ENCODE measurements at places on chromosomes 2 and 18. TPM values are rescaled to one million over a fixed set of nuclear protein-coding genes. Genes with fewer than 3 reads are reported as not detected.

GRCh38 chr2:55045780-55046179 is 4.5 kb downstream of the RTN4 start:
- no peak for DNase-seq

Gene CABLES1
- 30.3 TPM for total RNA-seq

Gene POTEC
- not detected for total RNA-seq

GRCh38 chr2:118643294-118643693 is 204.2 kb downstream of the EN1 start:
- no peak for DNase-seq

- DNase-seq, result no peak
Measured at GRCh38 chr2:224263571-224264043, 138.3 kb downstream of the FAM124B start.

GRCh38 chr2:224398289-224398688 is 3.6 kb downstream of the FAM124B start:
- DNase-seq, result no peak

Gene IL1RL2
- total RNA-seq, result 0.13 TPM

GRCh38 chr18:8052237-8052701 is 485.2 kb downstream of the PTPRM start:
- no peak for DNase-seq

DNA sequence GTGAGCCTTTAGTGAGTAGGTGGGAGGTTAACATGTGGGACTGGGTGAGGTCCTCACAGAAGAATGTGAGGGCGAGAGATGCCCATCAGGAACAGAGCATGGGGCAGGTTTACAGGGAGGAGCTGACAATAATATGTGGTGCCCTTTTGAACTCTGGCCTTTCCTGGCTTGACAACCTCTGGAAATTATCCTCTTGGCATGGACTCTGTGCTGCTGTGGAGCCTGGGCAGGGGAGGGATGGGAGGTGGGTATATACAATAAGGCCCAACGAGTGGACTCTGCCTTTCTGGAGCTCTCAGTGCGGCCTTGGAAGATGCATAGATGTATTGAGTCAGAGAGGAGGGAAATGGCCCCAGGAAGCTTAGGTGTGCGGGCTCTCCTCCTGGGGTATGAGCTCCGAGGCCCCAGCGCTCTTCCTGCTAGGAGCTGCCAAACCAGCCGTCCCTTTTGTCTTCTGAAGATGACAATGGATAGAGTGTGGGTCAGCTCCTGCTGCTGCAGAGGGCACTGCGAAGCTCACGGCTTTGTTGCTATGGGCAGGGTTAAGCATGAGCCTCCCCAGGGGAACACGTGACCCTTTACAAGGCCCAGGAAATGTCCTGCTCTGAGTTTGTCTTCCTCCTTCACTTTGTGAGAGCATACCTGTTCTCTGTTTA is 8.7 kb upstream of the PSD4 start:
- DNase-seq, result no peak

Gene EVX2
- total RNA-seq, result not detected

- DNase-seq, result no peak
Measured at GRCh38 chr2:215573496-215573895, 137.6 kb upstream of the FN1 start.

DNA sequence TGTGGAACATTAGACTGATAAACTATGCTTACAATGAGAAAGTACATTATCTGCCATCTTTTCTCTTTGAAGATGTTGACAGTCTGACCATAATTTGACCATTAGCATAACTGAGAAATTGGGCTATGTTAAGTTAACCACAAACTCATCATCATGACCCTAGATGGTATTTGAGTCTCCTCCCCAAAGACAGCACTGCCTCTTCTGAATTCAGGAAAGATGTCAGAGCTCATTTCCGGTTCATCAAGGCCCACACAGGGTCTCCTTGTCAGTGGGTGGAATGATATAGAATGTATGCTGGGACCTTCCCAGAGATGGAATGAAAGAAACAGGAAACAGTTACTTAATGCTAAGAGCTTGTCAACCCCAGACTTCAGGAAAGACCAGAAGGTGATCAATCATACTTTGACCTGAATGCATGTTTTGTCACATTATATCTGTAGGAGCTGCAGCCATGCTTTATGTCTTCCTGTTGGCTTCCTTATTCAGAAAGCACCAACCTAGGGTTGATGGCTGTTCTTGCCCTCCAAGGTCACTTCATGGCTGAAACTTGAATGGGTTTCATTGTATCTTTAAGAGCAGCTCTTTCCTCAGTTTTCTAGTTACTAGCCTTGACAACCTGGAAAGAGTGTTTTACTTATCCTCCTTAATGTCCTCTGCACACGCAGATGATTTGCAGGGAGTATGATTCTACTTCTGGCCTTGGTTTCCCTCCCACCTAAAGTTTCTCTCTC is 99.1 kb upstream of the NEUROD1 start:
- DNase-seq, result no peak

DNA sequence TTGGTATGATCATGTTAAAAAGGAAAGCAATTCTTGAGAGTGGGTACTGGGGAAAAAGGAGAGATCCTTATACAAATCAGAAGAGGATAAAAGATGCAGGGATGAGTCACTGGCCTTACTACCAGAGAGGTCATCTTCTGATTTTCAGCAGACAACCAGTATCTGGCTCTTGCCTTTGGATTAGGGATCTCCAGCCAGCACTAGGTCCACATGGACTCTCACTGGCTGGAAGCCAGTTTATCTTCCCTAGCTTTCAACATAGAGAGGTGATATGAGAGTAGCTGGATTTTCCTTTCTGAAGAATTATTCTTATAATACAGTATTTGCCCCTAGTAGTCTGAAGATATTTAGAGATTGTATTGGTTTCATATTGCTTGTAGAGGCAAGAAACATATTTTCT is 30.2 kb downstream of the CERKL start:
- no peak for DNase-seq

Gene SERPINB7
- not detected for total RNA-seq

DNA sequence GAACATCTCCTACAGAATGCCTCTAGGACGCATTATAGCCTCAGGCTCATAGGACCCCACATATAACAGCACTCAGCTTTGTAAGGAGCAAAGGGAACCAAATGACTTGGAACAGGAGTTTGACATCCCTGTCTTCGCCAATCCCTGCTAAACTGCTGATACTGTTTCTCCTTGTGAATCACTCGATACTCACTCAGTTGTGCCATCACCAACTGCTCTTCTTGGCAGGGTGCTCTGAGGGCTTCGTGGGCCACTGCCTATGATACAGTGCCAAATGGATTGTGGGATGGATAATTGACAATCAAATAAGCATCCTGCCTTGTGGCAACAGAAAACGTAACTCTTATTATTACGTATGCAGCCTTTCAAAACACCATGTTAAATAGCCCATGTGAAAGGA is 396.3 kb downstream of the RIT2 start:
- no peak for DNase-seq

GRCh38 chr2:203732092-203732952 is 25.9 kb downstream of the CD28 start:
- no peak for DNase-seq

DNA sequence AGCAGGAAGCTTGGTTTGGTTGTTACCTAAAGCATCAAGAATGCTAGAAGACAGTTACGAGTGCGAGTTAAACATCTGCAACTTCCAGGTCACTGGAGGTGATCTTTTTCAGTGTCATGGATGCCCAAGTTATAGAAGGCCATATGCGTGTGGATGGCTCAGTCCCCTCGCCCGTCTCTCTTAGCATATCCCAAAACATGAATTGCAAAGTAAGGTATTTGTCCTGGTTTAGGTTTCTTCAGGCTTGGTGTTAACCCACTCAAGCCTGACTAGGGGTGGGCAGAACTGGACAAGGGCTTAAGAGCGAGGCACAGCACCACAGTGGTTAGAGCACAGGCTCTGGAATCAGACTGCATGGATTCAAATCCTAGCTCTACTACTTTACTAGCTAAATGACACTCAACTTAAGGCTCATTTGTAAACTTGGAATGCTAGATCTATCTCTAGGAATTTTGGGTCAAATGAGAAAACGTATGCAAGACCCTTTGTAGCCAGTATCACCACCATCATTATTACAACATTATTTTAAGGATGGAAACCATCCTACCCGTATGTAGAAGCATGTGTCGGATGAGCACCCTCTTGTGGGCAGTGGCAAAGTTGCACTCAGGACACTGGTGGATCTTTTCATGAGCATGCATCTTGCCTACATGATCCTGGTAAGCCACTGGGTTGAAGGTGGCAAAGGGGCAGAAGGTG is 11.2 kb downstream of the ZNF142 start:
- DNase-seq, result peak; percentile 58

GRCh38 chr2:201358684-201359083 is 1.5 kb upstream of the FLACC1 start:
- DNase-seq, result peak; percentile 29

- DNase-seq, result peak; percentile 70
Measured at GRCh38 chr2:37890893-37891495, 34.1 kb upstream of the RMDN2 start.

DNA sequence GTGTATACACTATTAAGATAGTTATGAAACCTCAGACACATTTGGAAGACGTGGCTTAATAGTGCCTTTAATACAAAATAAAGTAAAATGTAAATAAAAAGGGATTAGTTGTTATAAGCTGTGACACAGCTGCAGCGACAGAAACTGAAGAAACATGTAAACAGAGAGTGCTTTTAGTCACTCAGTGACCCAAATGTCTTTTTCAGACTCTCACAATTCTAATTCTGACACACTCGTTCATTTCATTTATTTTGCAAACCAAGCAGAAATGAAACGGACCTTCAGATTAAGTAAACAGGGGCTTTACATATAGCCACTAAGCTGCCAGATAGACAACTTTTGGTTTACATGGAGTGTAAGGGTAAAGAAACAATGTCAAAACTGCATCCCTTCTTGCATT is 181.0 kb upstream of the ETAA1 start:
- no peak for DNase-seq

- no peak for DNase-seq
Measured at GRCh38 chr2:110219496-110220189, 7.3 kb upstream of the MTLN start.

GRCh38 chr2:231415029-231415428 is 19.5 kb downstream of the B3GNT7 start:
- no peak for DNase-seq

DNA sequence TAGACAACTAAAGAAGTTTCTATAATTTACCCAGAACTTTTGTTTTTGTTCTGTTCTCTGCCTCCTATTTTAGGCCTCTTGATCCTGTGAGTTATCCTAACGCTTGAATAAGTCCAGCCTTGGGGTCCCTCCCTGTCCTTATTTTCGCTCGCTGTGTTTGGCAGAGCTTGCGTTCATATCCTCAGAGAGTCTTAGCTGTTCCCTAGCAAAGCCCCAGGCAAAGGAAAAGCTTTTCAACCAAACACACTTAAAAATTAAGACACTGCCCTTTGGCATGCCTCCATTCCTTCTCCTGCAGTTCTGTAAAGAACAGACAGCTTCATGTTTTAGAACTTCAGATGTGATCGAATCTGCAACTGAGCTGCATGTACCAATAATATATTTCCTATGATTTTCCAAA is 517.2 kb downstream of the SUCLG1 start:
- DNase-seq, result no peak
